ENCODE measurements at places on chromosomes 3 and 15.
A peak's percentile ranks its signal among the peaks of the same experiment; 100 is the strongest.

DNA sequence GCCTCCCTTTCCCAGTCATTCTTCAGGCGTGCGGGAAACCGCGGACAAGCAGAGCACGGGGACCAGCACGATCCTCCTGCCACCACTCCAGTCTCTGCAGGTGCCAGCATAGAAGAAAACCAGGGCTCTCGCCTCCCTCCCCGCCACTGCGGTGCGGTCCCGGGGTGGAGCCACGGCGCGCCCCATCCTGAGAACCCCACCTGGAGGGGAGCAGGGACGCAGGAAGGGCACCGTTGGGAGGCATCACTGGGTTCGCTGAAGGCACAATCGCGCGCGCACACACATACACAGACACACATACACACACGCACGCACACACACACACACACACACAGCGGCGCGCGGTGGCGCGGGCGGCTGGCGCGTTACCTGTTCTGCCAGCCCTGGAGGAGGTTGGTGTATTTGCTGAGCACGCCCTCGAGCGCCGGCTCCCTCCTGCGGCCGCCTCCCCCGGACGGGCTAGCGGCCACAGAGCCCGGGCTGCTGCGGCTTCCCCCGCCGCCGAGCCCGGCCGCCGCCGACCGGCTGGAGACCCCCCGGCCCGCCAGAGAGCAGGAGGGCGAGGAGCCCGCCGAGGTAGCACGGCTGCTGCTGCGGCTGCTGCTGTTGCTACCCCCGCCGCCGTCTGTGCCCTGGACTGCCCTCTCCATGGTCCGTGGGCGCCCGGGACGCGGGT lies 394 bp downstream of the OSBPL10 start:
- peak overlapping the region; percentile 93 for H3K4me3 ChIP-seq
- DNase-seq, result peak; percentile 80
- H3K27ac ChIP-seq, result peak overlapping the region; percentile 66
- no peaks in the 10 kb centered on the region for H3K27me3 ChIP-seq
- H3K36me3 ChIP-seq, result peaks cover 46% of the 10 kb centered on the region

DNA sequence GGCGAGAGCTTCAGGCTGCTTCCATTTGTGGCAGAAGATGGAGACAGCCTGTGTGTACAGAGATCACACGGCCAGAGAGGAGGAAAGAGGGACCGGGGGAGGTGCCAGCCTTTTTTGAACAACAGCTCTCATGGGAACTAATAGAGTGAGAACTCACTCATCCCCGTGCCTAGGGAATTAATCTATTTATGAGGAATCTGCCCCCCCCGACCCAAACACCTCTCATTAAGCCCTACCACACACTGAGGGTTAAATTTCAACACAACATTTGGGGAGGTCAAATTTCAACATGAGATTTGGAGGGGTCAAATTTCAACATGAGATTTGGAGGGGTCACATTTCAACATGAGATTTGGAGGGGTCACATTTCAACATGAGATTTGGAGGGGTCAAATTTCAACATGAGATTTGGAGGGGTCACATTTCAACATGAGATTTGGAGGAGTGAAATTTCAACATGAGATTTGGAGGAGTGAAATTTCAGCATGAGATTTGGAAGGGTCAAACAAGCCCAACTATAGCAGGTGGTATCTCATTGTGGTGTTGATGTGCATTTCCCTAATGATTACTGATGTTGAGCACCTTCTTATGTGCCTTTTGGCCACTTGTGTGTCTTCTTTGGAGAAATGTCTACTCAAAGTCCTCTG lies 20.6 kb upstream of the RFTN1 start:
- no peaks in the 10 kb centered on the region for H3K4me1 ChIP-seq
- no peak overlapping the region for H3K4me3 ChIP-seq
- no peak for DNase-seq
- H3K36me3 ChIP-seq, result no peaks in the 10 kb centered on the region
- H3K27me3 ChIP-seq, result peaks cover 65% of the 10 kb centered on the region
- H3K27ac ChIP-seq, result no peak overlapping the region

DNA sequence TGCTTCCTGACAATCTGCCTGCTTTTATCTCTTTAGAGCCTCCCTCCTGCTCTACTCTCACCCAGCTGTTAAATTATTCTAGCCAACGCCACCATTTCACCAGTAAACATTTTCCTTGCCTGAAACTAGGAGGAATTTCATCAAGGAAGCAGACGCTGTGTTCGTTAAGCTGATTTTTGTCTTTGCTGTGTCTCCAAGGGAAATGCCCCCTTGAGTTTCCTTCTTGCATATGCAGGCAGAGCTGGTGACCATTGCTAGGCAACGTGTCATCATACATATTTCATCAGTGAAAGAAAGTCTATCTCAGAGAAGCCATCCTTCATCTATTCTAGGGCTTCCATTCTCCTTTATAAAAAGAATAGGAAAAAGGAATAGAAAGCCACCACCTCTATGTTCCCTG lies 87.0 kb upstream of the ST8SIA2 start:
- no peak for DNase-seq
- H3K4me1 ChIP-seq, result no peaks in the 10 kb centered on the region
- peaks cover 39% of the 10 kb centered on the region for H3K27me3 ChIP-seq

GRCh38 chr15:88678755-88679154 lies 39.9 kb downstream of the ISG20 start:
- H3K27ac ChIP-seq, result no peak overlapping the region
- H3K4me1 ChIP-seq, result no peaks in the 10 kb centered on the region
- H3K4me3 ChIP-seq, result no peak overlapping the region
- no peak for DNase-seq
- H3K27me3 ChIP-seq, result peaks cover 48% of the 10 kb centered on the region

- H3K27ac ChIP-seq, result no peak overlapping the region
- peak; percentile 96 for DNase-seq
- H3K4me3 ChIP-seq, result no peak overlapping the region
- H3K4me1 ChIP-seq, result peaks cover 7% of the 10 kb centered on the region
- H3K36me3 ChIP-seq, result no peaks in the 10 kb centered on the region
- H3K27me3 ChIP-seq, result no peaks in the 10 kb centered on the region
Observed at GRCh38 chr15:40069178-40070165, 30.5 kb upstream of the SRP14 start.

DNA sequence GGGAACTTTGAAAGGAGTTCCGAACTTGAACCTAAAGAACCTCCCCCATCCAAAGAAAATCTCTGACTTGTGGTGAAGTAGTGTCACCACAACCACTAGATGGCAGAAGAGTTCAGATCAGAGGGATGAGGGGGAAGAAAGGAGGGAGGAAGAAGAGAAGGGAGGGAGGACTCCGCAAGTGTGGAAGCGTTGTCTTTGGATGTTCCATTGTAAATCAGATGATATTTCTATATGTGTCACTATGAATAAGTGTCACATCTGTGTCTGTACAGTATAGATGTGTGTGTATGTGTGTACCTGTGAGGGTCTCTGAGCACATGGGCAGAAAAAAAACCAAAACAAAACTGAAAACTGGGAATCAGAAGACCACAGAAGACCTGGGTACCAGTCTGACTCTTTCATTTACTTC lies 16.9 kb downstream of the SLC24A1 start:
- peak; percentile 58 for DNase-seq
- H3K4me1 ChIP-seq, result peaks cover 12% of the 10 kb centered on the region
- peaks cover 10% of the 10 kb centered on the region for H3K27me3 ChIP-seq
- H3K36me3 ChIP-seq, result no peaks in the 10 kb centered on the region
- no peak overlapping the region for H3K27ac ChIP-seq

All from Calu3 (cell line).